ENCODE measurements at places on chromosomes 6 and 20. TPM values are rescaled to one million over a fixed set of nuclear protein-coding genes. Genes with fewer than 3 reads are reported as not detected.

PLA2G7 gene
- total RNA-seq = not detected

HLA-DQB1 gene
- 4.2 TPM for total RNA-seq

POM121L2 gene
- not detected for total RNA-seq

SSTR4 gene
- total RNA-seq = not detected

MUCL3 gene
- not detected for total RNA-seq

ELOVL4 gene
- 2.6 TPM for total RNA-seq

MUC21 gene
- not detected for total RNA-seq

EGFL8 gene
- 16.9 TPM for total RNA-seq

MRAP2 gene
- not detected for total RNA-seq

DNA sequence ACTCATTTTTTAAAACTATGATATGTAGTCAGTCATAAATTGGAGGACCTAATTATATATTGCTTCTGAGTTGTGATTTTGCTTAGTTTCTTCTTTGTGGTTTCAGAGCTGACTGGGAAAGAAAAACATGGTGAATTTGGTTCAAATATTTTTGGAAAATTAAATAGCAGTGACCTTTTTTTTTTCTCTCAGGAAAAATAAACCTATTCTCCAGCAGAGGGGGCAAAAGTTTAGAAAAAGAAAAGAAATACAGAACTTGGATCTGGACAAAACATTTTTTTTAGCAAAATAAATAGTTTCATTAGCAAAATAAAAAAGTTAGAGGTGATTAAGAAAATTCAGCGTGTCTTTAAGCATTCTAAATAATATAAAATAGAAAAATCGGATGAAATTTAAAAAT is 10.2 kb downstream of the COL10A1 start:
- no peak for DNase-seq

DNA sequence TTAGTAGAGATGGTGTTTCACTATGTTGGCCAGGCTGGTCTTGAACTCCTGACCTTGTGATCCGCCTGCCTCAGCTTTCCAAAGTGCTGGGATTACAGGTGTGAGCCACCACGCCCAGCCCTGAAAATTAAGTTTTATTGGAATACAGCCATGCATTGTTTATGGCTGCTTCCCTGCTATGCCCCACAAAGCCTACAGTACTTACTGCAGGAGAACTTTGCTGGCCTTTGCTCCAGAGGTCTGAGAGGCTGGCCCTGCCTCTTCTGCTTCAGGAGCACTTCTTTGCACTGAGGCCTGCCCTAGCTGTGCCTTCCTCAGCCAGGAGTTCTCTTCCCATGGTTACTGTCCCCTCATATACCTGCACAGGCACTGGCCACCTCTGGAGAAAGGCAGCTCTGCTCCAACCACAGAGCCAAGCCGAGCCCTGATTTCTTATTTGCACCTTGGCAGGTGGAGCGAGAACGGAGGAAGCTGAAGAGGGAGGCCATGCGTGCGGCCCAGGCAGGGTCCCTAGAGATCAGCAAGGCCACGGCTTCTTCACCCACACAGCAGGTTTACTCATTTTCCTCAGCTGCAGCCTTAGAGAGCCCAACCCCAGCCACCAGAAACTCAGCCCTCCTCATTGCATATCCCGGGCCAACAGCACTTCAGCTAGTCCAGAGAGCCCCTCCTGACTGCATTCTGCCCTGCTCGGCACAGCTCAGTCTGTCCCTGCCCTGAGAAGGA is 20.8 kb downstream of the C20orf173 start:
- no peak for DNase-seq

GRCh38 chr20:61968932-61969331 is 96.7 kb downstream of the TAF4 start:
- DNase-seq = no peak

- DNase-seq = no peak
These were observed 202.5 kb upstream of the ASCC3 start for GRCh38 chr6:101083533-101084175.

GRCh38 chr6:35780719-35781118 is at the start of gene CLPSL1:
CLPSL1 (plus strand) TSS chr6:35781019; CDS start chr6:35781111, 92 bp downstream.
- no peak for DNase-seq

GRCh38 chr6:37131104-37131959 is 38.6 kb upstream of the PIM1 start:
- DNase-seq = no peak

DNA sequence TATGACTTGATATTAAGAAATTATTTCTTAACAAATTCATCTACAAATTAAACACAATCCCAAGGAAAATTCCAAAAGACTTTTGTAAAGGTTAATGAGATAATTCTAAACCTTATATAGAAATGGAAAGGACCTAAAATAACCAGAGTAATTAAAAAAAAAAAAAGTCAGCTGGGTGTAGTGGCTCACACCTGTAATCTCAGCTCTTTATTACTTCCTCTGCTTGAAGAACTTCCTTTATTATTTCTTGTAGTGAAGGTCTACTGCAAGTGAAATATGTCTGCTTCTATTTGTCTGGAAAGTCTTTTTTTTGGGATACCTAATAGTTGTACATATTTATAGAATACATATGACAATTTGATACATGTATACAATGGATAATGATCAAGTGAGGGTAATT is 20.2 kb upstream of the BLCAP start:
- no peak for DNase-seq

GRCh38 chr6:4580361-4580760 is 195.8 kb upstream of the CDYL start:
- no peak for DNase-seq

- DNase-seq = no peak
These were observed 2.8 kb upstream of the ZSWIM1 start for GRCh38 chr20:45878076-45878761.

GRCh38 chr6:145929037-145929633 is 35.0 kb downstream of the SHPRH start:
- DNase-seq = no peak

DNA sequence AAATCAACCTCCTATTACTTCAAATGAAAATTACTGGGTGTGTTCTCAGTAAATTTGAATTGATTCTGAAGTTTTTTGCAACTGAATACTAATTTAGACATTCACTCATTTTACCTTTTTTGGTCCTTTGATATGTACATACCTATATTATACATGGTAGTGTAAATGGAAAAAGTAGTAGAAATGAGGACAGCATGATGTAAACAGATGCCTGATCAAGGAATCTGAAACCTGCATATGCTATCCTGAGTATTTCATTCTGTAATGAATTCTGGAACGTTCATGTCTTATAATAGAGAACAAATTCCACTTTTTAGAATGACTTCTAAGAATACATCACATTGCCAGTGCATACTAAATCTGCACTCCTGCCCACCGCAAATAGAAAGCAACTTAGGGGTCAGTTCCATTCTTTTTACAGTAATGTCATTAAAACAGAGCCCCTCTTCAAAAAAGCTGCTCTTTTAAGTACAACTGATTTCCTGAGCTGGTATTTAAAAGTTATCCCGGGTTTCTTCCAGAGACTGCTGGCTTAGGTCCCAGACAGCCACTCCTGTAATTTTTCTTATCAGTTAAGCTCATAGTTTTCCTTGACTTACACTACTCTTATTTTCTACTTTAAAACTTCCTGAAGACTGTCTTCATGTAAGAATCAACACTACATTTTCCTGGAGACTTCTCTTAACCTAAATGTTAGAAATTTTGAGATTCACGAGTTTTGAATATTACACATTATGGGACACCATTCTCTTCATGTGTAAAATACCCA is 48.4 kb downstream of the MAP3K7 start:
- no peak for DNase-seq

DNA sequence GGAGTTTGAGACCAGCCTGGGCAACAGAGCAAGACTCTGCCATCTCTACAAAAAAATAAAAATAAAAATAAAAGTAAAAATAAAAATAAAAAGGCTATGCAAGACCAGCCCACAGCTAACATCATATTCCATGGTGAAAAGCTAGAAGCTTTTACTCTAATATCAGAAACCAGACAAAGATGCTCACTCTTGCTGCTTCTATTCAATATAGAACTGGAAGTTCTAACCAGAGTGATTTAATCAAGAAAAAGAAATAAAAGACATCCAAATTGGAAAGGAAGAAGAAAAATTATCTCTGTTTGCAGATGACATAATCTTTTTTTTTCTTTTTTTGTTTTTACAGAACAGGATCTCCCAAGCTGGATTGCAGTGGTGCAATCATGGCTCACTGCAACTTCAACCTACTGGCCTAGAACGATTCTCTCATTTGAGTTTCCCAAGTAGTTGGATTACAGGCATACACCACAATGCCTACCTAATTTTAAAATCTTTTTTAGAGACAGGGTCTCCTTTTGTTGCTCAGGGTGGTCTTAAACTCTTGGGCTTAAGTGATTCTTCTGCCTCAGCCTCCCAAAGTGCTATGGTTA is 100.7 kb upstream of the JAG1 start:
- no peak for DNase-seq

- no peak for DNase-seq
These were observed 718.6 kb downstream of the QKI start for GRCh38 chr6:164133095-164133494.

DNA sequence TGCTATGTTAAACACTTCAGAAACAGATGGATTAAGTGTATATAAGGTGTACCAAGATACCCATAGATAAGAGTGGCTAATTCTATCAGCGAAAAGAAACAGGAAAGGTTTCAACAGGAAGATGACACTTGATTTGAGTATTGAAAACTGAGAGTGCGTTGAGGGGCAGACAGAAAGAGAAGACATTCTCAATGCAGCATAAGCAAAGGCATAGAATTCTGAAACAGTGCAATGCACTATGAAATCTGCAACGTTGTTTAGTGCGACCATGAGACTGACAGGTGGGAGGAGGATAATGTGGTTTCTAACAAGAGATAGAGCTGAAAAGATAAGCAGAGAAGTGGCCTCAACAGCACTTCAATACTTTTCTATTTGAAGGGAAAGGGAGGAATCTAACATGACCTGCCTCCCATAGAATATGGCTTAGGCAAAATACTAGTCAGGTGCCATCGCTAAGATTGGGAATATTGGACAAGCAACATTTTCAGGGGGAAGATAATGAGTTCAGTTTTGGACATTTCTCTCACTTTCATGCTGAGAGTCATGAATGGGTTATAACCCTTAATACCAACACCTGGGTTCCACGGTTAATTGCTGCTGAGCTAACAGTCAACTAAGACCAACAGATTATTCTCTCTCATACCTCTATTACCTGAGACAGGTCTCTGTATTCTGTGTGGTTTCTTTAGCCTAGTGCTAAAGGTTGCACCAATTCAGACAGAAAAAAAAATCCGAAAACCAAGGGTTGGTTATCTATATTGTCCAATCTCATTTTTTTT is 312.9 kb upstream of the ARID1B start:
- DNase-seq = no peak

- DNase-seq = no peak
These were observed 29.2 kb downstream of the AFDN start for GRCh38 chr6:167855825-167856425.

DNA sequence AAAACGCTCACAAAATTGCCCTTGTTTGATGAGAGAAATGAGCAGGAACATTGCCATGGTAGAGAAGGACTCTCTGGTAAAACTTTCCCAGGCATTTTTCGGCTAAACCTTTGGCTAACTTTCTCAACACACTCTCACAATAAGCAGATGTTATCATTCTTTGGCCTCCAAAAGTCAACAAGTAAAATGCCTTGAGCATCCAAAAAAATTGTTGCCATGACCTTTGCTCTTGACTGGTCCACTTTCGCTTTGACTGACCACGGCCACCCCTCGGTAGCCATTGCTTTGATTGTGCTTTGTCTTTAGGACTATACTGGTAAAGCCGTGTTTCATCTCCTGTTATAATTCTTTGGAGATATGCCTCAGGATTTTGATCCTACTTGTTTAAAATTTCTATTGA is 41.1 kb upstream of the PREP start:
- DNase-seq = no peak

- no peak for DNase-seq
These were observed 110.0 kb downstream of the GMDS start for GRCh38 chr6:2135401-2135800.

GRCh38 chr6:14727494-14728395 is 518.1 kb upstream of the JARID2 start:
- DNase-seq = no peak

- no peak for DNase-seq
These were observed 77.6 kb upstream of the NEDD9 start for GRCh38 chr6:11309947-11310665.

DNA sequence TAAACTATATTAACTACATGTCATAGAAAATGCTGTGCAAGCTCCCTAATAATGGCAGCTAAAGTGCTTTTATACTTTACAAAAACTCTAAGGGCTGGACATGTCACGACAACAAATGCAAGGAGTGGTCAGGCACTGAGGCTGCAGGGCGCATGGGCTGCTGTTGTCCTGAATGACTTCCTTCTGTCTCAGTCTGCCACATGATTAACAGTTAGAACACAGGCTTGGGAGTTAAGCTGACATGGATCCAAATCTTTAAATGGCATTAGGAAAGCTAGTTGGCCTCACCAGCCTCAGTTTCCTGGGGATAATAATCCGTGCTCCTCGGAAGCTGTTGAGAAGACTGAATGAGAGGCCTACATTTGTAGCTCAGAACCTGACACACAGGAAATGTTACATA is 57.4 kb downstream of the PREP start:
- no peak for DNase-seq

- DNase-seq = no peak
These were observed 18.4 kb downstream of the TENT5A start for GRCh38 chr6:81734081-81734480.

DNA sequence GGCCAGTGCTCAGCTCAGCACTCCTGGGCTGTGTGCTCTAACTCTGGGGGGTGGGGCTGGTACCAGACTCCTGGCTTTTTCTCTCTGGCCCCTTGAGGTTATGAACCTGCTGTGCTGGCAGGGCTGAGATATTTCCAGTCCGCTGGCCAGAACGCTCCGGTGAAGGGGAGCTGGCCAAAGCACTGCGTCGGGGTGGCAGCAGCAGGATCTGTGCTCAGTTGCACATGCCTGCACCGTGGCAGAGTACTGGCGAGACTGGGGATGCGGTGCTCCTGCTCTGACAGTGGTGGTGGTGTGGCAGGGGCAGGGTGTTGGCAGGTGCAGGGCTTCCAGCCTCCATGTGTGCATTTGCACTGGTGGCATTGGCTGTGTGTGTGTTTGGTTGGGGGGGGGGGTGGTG is 374.4 kb downstream of the PHF3 start:
- DNase-seq = no peak

- DNase-seq = no peak
These were observed 10.4 kb downstream of the CD40 start for GRCh38 chr20:46128310-46129151.

DNA sequence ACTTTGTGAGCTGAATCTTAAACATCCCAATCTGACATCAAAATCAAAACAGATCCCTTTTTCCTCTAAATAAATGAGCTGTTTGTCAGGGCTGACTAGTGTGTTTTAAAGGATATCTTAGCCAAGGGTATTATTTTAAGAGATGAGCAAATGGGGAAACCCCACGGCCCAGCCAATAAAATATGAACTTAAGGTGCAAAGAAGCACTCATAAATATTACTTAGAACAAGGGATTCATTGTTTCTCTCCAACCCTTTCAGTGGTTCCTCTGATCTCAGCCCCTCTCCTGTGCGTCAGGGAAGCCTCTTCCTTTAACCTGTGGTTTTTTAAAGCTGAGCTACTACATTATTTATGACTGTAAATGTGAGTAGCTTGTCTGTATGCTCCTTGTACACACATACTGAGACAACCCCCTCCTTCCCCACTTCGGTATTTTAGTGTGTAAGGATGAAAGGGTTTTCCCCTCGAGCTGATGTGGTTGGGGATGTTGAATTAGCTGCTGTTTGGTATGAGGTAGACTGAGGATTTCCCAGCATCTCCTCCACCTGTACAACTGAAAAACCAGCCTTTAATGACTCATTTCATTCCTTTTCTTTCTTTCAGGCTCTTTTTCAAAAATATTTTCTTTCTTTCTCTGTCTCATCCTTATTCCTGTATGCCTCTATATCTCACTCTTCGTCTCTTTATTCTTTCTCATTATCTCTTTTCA is 6.5 kb downstream of the BMP5 start:
- DNase-seq = no peak

Measured in T-cell (primary cell).